ENCODE measurements at places on chromosomes 5 and 9.

DNA sequence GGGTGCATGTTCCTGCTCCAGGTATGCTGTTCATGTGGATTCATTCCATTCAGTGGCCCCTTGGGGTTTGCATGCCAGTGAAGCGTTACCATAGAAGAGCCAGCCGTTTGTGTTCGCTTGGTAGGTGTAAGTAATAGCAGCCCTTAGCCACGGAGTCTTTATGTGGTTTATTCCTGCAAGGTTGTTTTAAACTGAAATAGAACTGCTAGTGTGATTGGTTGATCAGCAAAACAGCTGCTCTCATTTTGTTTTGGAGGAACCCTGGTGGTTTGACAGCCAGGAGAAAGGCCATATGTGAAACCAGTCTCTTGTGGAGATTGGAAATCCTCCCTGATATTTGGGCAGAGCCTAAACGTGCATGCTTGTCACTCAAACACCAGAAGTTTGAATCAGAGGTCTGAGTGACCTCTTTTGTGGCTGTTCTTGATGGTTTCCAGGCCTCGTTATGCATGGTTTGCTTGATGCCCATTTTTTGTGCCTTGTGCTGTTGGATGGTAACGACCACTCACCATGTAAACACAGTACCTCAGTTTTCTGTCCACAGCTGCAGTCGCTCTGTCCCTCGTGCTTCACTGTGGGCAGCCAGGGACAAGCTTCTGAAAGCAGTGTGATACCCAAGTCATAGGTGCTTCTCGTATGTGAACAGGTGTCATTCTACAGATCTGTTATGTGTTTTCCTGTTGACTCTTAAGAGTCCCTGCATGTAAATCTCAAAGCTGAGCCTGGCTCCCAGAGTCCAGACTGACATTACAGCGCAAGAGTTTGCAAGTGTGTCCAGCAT lies 58.3 kb upstream of the NXNL2 start:
- no peak for DNase-seq

DNA sequence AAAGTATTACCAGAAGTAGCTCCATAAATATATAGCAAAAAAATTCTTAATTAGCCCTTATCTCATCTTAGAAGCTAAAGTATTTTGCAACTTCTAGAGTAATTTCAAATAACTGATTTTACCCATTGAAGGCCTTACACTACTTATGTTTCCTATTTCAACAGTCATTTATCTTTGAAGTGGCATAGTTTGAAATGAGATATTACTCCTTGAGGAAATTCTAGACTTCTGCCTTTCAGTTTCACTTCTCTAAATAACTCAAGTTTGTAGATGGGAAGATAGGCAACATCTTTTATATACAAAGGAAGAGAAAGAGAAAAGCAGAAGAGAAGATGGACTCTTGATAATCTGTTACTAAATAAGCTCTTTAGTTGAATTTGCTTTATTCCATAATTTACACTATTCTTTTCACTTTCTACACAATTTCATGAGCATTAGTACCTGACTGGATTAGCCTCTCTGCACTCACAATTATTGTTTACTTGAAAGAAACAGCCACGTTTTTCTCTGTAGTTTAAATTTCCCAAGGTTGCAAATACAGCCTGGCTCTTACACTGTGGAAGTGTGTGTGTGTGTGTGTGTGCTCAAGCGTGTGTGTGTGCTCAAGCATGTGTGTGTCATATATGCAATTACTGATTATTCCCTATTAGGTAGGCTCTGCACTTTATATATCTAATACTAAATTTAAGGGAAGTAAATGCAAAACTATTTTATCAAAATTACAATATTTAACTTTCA lies 60.6 kb upstream of the EMB start:
- no peak for DNase-seq

DNA sequence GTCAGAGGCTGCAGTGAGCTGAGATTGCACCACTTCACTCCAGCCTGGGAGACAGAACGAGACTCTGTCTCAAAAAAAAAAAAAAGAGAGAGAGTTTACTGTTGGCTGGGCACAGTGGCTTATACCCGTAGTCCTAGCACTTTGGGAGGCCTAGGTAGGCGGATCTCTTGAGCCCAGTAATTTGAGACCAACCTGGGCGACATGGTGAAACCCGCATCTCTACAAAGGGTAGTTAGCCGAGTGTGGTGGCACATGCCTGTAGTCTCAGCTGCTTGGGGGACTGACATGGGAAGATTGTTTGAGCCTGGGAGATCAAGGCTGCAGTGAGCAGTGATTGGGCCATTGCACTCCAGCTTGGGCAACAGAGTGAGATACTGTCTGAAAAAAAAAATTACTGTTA lies 12.6 kb downstream of the HABP4 start:
- DNase-seq = no peak

GRCh38 chr9:90966031-90966290 lies 164.3 kb downstream of the SYK start:
- no peak for DNase-seq

DNA sequence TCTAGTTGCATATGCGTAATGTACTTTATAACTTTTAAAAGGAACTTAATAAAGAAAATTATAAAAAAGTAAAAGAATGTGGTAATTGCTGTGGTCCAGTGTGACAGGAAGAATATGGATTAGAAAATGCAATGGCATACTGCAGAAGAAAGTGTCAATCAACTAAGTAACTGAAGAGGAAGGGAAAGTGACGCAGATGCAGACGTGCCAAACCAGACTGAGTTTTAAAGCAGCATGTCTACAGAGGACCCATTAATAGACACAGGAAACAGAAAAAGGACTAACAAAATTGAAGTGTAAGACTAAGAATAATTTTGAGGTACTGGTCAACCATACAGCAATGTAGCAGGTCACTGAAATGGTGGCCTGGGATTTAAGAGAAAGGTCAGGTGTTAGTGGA lies 73.3 kb downstream of the DPYSL3 start:
- no peak for DNase-seq

DNA sequence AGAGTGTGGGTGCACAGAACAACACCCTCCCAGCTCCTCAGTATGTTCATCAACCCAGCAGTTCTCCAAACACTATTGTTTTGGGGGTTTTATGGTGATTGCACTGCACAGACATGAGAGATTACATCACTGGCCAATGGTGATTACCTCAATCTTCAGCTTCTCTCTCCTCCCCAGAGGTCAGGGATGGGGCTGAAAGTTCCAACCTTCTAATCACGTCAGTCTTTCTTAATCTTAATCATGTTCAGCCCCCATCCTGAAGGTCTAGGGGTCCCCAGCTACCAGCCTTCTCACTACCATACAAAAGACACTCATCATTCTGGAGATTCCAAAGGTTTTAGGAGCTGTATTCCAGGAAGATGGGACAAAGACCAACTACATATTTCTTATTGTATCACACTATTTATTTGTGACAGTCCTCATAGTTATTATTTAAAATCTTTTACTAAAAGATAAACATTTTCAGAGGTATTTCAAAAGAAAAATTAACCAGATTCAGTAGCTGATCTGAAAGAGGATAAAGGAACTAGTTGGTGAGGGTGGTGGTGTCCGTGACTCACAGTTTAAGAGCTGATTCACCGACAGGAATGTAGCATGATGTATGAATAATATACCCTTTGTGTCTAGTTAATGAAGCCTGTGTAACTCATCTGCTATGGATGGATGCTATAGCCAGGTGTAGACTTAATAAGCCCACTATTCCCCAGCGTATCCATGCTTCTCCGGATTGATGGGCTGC lies 35.6 kb downstream of the RASEF start:
- DNase-seq = no peak

- no peak for DNase-seq
These were observed 31.2 kb downstream of the LARP1 start for GRCh38 chr5:154786414-154786813.

- no peak for DNase-seq
These were observed 512.7 kb upstream of the PAPPA start for GRCh38 chr9:115640887-115641286.

GRCh38 chr9:18909140-18910018 lies 123.6 kb downstream of the SAXO1 start:
- DNase-seq = no peak

DNA sequence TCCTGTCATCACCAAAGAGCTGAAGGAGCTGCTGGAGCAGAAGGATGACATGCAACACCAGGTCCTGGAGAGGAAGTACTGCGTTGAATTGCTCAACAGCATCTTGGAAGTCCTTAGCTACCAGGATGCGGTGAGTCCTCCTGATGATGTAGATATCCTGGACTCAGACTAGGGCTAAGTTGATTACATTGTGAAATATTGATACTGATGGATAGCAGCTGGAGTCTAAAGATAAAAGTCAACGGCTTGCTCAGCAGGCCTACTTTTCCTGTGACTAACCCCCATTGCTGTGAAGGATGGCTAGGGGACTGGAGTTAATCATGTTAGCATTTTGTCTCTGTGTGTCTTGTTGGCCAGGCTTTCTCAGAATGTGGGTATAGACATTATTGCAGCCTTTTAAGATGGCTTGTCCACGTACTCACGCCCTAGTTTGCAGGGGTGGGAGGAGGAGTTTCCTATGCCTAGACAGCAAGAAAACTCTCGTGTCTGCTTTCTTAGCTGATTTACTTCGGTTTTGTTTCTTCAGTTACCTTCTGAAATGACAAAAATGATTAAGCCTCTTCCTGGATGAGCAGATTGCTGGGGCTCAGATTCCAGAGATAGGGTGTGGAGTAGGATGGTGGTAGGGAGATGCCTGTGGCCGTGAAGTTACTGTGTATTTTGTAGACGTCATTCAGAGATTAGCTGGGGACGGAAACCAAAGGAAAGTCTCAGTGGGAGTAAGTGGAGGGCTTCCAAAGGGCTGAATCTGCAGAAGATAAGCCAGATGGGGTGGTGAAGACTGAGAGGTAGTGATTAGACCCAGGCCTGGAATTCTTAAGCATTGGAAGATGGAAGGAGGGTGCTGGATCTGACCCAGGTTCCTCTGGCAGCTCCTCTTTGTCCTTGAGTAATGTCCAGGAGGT lies 166.3 kb downstream of the DOCK2 start:
- no peak for DNase-seq

All from stimulated activated CD4-positive, alpha-beta T cell treated with anti-CD3 and anti-CD28 coated beads, Interleukin-12 subunit alpha, Interleukin-12 subunit beta, amount 100 ng/mL, for 24 hours (primary cell).